ENCODE measurements at places on chromosomes 11 and 22.

- no peak for DNase-seq
Observed at GRCh38 chr11:80815752-80816453, 1375.1 kb upstream of the TENM4 start.

DNA sequence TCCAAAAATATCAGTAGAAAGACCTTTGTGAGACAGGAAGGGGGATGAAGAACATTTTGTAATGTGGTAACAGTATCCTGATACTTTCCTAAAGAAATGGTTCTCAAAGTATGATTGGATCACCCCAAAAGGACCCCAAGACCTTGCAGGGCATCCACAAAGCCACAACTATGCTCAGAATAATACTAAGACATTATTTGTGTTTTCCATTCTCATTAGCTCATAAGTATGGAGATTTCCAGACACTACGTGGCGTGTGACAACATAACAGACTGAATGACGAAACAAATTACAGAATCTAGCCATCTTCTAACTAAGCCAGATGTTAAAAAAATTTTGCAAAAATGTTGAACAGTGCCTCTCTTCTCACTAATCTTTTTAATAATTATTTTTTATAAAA lies 24.9 kb downstream of the CHEK2 start:
- DNase-seq: peak; percentile 43

- no peak for DNase-seq
Observed at GRCh38 chr11:107621081-107621480, 30.1 kb downstream of the ELMOD1 start.

DNA sequence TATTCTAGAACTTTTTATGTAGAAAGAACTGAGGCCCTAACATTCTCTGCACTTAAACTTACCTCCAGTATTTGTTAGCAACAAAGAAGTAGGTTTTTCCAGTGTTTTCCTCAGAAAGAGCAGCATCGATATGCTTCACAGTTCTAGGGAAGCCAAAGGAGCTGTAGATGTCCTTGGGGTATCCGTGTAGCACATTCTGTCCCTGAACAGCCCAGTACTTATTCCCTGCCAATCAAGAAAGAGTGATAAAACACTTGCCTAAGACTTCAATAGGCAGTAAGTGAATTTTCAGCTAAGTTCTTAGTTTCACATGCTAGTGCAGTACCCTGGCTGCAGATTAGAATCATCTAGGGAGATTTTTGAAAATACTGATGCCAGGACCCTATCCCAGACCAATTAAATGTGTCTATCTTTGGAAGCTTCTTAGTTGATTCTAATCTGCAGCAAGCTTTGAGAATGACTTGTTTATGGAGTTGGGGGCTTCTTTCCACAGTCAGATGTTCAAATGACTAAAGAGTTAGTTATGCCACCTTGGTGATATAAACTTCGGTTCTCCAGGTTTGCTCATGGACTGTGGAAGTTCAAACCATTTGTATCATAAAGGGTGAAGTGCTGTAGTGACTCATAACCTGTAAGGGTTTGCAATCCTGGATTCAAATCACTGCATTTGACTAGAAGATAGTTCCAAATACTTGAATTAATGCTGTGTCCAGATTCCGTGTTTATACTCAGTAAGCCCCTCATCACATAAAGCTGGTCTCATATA lies 6.5 kb downstream of the MMP1 start:
- DNase-seq: no peak
